ENCODE measurements at places on chromosomes 13 and 19. TPM values are rescaled to one million over a fixed set of nuclear protein-coding genes. Genes with fewer than 3 reads are reported as not detected.

DNA sequence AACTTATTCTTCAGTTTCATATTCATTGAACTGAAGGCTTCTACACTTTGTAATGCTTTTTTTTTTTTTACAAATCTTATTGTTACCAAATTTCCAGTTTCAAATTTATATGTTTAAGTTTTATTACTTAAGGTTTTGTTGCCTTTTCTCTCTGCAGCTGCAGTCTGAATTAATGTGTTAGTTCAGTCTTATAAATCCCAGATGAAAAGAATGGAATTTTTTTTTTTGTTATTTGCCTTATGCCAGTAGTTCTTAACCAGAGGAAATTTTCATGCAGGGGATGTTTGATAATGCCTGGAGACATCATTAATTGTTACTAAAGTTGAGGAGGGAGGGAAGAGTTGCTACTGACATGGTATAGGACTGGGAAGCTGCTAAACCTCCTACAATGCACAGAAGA is 367.9 kb upstream of the SPRY2 start:
- no peak overlapping the region for H3K4me3 ChIP-seq
- peaks cover 13% of the 10 kb centered on the region for H3K4me1 ChIP-seq
- DNase-seq = no peak
- H3K27ac ChIP-seq = no peak overlapping the region
- no peaks in the 10 kb centered on the region for H3K27me3 ChIP-seq

GRCh38 chr19:45368737-45369340 is 1.5 kb downstream of the ERCC2 start:
- DNase-seq = no peak
- no peaks in the 10 kb centered on the region for H3K27me3 ChIP-seq
- H3K4me3 ChIP-seq = no peak overlapping the region
- H3K36me3 ChIP-seq = peaks cover 35% of the 10 kb centered on the region
- no peak overlapping the region for H3K27ac ChIP-seq

DNA sequence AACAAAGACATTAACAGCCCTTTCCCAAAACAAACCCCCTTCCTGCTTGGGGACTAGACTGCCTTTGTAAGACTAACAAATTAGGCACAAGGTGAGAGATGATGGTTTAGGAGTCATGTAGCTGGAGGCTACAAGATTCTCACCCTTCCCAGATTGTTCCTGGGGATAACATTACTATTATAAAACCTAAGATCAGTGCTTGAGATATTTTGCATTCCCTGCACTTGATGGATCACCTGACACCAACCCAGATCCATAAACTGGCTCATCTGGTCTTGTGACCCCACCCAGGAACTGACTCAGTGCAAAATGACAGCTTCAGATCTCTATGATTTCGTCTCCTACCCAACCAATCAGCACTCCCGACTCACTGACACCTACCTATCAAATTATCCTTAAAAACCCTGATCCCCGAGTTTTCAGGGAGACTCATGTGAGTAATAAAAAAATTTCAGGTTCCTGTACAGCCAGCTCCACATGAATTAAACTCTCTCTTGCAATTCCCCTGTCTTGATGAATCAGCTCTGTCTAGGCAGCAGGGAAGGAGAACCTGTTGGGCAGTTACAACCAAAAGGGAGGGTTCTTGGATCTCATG is 2.4 kb upstream of the ZNF616 start:
- no peak overlapping the region for H3K4me3 ChIP-seq
- H3K27ac ChIP-seq = no peak overlapping the region
- H3K4me1 ChIP-seq = peaks cover 12% of the 10 kb centered on the region
- H3K27me3 ChIP-seq = no peaks in the 10 kb centered on the region
- peak; percentile 2 for DNase-seq
- no peaks in the 10 kb centered on the region for H3K36me3 ChIP-seq

DNA sequence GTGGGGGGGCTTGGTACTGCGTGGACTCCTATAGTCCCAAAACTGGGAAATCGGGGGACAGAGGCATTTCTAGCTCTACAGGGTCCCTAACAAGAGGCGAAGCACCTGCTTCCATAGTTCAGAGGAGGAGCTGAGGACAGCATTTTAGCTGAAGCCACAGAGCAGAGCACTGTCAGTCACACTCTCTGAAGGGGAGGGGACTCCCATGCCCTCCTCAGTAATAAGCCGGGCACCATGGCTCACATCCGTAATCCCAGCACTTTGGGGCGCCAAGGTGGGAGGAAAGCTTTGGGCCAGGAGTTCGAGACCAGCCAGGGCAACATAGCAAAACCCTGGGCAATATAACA is 3.8 kb downstream of the NPAS1 start:
- no peaks in the 10 kb centered on the region for H3K36me3 ChIP-seq
- no peak overlapping the region for H3K4me3 ChIP-seq
- peaks cover 44% of the 10 kb centered on the region for H3K4me1 ChIP-seq
- H3K27me3 ChIP-seq = peaks cover 19% of the 10 kb centered on the region
- H3K27ac ChIP-seq = no peak overlapping the region

DNA sequence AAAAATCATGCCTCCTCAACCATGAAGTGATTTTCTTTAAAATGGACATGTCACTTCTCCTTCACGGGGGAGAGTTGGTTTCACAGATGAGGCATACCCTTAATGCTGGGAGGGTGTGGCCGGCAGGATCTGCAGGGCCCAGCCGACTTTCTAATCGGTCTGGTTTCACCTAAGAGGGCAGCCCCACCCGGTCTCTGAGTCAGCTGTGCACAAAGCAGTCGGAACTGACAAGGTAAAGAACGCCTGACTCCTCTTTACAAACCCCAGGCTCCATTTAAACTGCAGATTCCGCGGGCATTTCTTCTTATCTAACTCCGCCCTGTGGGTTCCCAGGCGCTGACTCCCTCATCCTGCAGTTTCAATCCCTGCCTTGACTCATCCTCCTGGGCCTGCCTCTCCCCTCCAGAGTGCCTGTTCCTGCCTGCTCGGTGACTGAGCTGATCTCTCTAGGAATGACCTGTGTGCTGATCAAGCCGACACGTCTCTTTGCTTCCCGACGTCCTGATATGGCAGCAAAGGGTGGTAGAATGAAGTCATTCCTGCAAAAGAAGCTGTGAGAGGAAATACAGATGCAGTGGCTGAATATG is 63.4 kb downstream of the EFNB2 start:
- no peaks in the 10 kb centered on the region for H3K36me3 ChIP-seq
- H3K27me3 ChIP-seq = peaks cover 43% of the 10 kb centered on the region
- H3K27ac ChIP-seq = no peak overlapping the region

The PRSS57 gene
- total RNA-seq = 2.0 TPM

DNA sequence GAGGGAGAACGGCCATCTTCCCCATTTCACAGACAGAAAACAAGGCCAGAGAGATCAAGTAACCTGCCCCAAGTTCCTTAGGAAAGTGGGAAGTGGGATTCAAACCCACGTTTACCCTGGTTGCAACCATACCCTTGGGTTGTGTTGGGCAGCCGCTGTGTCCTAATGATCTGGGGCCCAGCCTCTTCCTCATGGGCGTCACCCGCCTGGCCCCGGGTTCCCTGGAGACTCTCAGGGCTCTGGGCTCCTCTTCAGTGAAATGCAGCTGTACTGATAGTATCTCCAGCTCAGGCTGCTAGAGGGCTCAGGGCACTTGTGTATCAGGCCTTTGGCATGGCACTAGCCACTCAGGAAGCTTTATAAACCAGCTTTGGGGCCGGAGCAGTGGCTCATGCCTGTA is 9.8 kb downstream of the TMED1 start:
- no peaks in the 10 kb centered on the region for H3K27me3 ChIP-seq
- H3K4me3 ChIP-seq = no peak overlapping the region
- no peak for DNase-seq
- no peak overlapping the region for H3K27ac ChIP-seq
- peaks cover 75% of the 10 kb centered on the region for H3K36me3 ChIP-seq

GRCh38 chr19:10699650-10700335 is 1.4 kb upstream of the QTRT1 start:
- 0 out of 2 replicates have a peak, but pooled peaks cover 4% of the 10 kb centered on the region for H3K27me3 ChIP-seq
- peaks cover 34% of the 10 kb centered on the region for H3K4me1 ChIP-seq
- no peak overlapping the region for H3K4me3 ChIP-seq
- DNase-seq = peak; percentile 82
- H3K27ac ChIP-seq = no peak overlapping the region
- peaks cover 4% of the 10 kb centered on the region for H3K36me3 ChIP-seq

DNA sequence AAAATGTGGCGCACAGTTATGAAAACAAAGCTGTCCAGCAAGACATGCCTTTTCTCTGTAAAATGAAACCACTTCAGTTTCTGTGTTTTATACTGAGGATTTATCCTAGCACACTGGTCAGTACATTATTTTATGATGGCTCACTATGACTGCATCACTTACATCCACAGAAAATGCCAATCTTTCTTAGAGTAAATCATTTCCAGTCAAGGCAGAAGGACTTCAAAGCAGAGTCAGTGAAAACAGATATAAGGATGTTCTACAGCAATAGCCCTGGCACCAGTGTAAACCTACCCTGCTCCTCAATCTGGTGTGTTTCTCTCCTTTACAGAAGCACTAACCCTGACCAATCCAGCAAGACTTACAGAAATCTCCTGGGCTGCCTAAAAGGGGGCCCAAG is 473.5 kb downstream of the GPC6 start:
- no peak for DNase-seq
- H3K27me3 ChIP-seq = no peaks in the 10 kb centered on the region
- H3K4me3 ChIP-seq = no peak overlapping the region
- no peaks in the 10 kb centered on the region for H3K4me1 ChIP-seq

The TMEM221 gene
- total RNA-seq = not detected

The TEX29 gene
- total RNA-seq = not detected

The ZNF837 gene
- 0.54 TPM for total RNA-seq

The KLHL1 gene
- not detected for total RNA-seq

The WDR88 gene
- not detected for total RNA-seq

The SDHAF1 gene
- 32.3 TPM for total RNA-seq

DNA sequence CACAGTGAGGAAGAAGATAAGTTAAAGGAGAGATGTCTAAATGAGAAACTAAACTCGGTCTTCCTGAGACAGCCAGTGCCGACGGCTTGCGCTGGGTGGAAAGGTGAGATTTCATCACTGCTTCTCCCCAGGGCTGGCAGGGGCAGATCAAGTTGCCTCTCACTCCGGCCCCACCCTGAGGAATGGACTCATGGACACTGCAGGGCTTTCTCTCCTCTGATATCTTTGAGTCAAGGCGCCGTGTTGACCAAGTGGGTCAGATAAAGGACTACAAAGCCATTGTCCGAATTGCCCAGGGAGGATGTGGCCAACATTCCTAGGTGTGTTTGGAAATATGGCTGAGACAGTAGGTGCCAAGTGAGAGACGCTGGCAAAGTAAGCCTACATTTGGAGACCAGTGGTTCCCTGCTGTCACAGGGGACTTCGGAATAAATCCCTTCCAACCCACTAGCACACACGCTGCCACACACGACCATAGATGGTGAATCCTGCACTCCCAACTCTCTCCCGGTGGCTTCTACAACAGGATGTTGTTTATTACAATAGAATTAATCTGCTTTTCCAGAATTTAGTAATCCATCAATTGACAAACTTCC is 156.5 kb upstream of the TSC22D1 start:
- H3K4me1 ChIP-seq = no peaks in the 10 kb centered on the region
- H3K36me3 ChIP-seq = no peaks in the 10 kb centered on the region
- DNase-seq = no peak
- H3K4me3 ChIP-seq = no peak overlapping the region
- no peak overlapping the region for H3K27ac ChIP-seq

- no peak overlapping the region for H3K4me3 ChIP-seq
- H3K27me3 ChIP-seq = no peaks in the 10 kb centered on the region
- peaks cover 61% of the 10 kb centered on the region for H3K4me1 ChIP-seq
- H3K27ac ChIP-seq = peak overlapping the region; percentile 71
- no peak for DNase-seq
Observed at GRCh38 chr19:16581145-16581970, 9.1 kb upstream of the SLC35E1 start.

DNA sequence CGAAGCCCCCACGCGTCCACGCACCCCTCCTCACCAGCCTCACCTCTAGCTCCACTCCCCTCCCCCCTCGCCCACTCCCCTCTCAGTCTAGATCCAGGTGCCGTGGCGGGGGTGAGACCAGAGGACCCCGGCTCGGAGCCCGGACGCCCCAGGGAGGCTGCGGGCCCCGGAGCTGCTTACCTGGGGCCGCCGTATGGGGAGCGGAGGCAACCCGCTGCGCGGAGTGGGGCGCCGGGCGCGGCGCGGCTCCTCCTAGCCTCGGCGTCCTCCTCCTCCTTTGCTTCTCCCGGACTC is 353 bp downstream of the ENOX1 start:
- no peak for DNase-seq
- no peak overlapping the region for H3K27ac ChIP-seq
- no peaks in the 10 kb centered on the region for H3K4me1 ChIP-seq
- no peaks in the 10 kb centered on the region for H3K27me3 ChIP-seq

The KLK12 gene
- not detected for total RNA-seq

The LGALS7B gene
- total RNA-seq = not detected

DNA sequence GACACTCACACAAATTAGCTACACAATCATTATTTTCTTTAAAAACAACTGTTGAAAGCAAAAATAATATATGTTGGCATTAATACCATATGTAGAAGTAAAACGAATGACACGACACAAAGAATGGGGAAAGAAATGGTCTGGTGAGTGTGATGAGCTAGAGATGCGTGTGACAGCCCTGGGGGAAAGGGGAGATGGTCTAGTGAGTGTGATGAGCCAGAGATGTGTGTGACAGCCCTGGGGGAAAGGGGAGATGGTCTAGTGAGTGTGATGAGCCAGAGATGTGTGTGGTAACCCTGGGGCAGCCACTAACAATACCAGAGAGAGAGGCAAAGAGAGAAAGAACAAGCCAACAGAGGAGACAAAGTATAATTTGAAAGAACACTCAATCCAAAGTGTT is 22.3 kb upstream of the LAMP1 start:
- DNase-seq = no peak
- no peaks in the 10 kb centered on the region for H3K27me3 ChIP-seq
- H3K4me3 ChIP-seq = no peak overlapping the region
- H3K4me1 ChIP-seq = peaks cover 6% of the 10 kb centered on the region

All from K562 (cell line).